ENCODE measurements at places on chromosomes 5 and 9. TPM values are rescaled to one million over a fixed set of nuclear protein-coding genes. Genes with fewer than 3 reads are reported as not detected.

The SUB1 gene
- total RNA-seq: 212 TPM

The PCDHGA6 gene
- 2.2 TPM for total RNA-seq

The GPRIN1 gene
- total RNA-seq: 8.7 TPM

The PRLR gene
- not detected for total RNA-seq

The PCDHGB6 gene
- 2.9 TPM for total RNA-seq

The NME5 gene
- total RNA-seq: 2.4 TPM

The IFNK gene
- not detected for total RNA-seq

The TLX3 gene
- not detected for total RNA-seq

The CD72 gene
- not detected for total RNA-seq

The ORM2 gene
- total RNA-seq: not detected

The PDE6A gene
- 0.05 TPM for total RNA-seq

The TNFSF8 gene
- not detected for total RNA-seq

The CCDC192 gene
- not detected for total RNA-seq

- DNase-seq: no peak
Measured at GRCh38 chr9:126550891-126551351, 62.8 kb upstream of the LMX1B start.

- DNase-seq: peak; percentile 43
Measured at GRCh38 chr9:38417003-38417945, 7.0 kb downstream of the IGFBPL1 start.

GRCh38 chr5:119389288-119390030 is 33.6 kb downstream of the TNFAIP8 start:
- no peak for DNase-seq

- peak; percentile 74 for DNase-seq
Measured at GRCh38 chr9:95507464-95508241, 9.1 kb downstream of the PTCH1 start.

GRCh38 chr9:3585606-3586005 is 59.8 kb upstream of the RFX3 start:
- DNase-seq: no peak

DNA sequence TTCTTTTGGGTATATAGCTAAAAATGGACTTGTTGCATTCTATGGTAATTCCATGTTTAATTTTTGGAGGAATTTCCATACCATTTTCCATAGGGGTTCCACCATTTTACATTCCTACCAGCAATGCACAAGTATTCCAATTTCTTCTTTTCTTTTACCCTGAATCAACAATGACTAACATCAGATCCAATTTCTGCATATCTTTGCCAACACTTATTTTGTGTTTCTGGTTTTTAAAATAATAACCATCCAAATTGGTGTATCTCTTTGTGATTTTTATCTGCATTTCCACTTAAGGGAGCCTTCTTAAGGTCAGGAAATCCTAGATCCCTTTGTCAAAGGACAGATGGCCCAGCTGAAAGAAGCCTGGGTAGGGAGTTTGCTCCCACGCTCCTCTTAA is 29.5 kb upstream of the SMU1 start:
- DNase-seq: no peak

GRCh38 chr9:34047864-34048726 is 592 bp downstream of the UBAP2 start:
- peak; percentile 48 for DNase-seq

GRCh38 chr9:17135295-17136160 is 688 bp downstream of the CNTLN start:
- DNase-seq: peak; percentile 47

GRCh38 chr5:127967983-127968592 is 115.5 kb upstream of the SLC12A2 start:
- no peak for DNase-seq

DNA sequence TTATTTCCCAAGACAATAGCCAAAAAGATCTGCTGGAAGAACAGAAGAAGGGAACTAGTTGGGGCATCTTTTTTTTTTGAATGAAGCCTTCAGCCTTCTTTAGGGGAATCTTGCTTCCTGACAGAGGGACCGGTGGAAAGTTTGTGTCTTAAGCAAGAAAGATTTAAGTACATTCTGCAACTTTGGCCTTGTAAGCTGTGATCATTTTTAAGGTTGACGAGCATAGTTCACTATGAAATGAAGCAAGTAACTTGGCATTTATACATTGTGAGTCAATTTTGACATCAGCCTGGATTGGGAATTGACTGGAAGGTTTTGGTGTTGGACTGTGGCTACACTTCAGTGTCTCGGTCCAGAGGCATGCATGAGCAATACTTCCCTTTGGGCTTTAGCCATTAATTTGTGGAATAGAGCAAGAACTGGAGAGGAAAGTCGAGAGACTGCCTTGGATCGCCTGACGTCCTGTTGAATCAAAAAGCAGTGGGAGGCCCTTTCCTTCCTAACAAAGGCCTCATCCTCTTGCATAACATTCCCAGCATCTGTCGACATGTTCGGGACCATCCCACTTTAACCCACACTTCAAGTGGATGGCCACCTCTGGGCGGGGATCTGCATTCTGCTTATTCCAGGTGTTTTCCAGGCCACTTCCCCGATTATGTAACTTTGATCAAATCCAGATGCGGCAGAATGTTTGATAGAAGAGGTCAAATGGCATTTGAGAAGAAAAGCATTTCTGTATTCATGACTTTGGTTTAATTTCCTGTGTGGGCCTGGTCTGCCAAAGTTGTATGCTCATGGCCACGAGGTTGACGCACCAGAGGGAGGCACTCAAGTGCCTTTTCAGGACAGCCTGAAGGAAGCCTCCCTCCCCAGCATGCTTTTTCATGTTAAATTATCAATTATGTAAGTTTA is 12.5 kb downstream of the ABL1 start:
- peak; percentile 95 for DNase-seq

- no peak for DNase-seq
Measured at GRCh38 chr5:17258431-17258830, 41.0 kb downstream of the BASP1 start.

DNA sequence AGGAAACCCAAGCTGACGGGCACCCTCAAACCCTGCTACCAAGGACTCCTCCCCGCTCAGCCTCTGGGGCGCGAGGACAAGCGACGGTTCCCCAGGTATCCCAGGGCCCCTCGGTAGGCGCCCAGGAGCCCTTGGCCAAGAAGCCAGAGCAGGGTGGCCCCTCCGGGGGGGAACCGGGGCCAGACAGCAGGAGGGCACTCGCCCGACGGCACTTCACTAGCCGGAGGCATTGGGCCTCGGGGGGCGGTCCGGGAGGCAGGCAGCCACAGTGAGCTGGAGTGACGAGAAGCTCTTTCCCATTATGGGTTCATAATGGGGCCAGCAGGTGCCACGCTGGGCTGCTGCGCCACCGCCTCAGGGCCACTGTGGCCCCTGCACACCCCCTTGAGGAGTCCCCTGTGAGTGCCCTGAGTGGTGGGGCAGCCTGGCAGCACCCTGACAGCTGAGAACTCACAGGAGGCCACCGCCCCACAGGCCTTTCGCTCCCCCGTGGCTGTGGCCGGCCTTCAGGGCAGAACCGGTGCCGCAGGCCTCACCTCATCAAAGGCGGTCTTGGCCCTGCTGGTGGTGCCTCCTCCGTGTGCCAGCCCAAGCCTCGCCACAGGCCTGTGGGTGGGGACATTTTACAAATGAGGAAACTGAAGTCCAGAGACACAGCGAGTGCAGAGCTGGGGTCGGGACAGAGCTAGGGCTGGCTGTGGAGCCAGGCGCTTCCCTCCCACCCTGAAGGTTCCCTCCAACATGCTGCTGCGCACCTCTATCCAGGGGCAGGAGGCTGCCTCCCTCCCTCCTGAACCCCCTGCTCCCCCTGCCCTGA is 68.7 kb downstream of the PSMB7 start:
- no peak for DNase-seq

- peak; percentile 97 for DNase-seq
Measured at GRCh38 chr5:78523314-78524193, 125.0 kb downstream of the LHFPL2 start.

- no peak for DNase-seq
Measured at GRCh38 chr5:115264786-115265185, 2.1 kb upstream of the PGGT1B start.

DNA sequence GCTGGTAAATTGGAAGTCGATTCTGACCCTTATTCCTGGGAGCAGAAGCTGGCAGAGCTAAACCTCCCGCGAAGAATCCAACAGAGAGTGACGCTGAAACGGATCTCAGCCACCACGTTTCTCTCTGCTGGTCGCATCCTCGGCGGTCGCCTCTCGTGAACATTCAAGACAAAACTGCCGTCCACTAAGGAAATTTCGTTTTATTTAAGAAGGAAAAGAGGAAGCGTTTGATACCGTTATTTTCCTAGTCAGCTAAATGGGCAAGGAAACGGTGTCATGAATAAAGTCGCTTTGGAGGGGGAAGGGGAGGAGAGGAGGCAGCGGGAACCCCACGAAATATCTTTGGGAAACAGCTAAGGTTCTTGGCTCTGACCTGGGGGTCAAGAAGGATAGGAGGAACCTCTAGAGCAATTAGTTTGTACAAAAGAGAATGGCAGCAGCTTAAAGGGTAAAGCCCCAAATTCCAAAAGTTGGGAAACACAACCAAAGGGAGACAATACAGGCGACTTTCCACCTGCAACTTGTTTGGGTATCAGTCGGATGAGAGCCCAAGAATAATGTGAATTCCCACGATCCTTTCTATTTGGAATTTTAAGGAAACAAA is 1.9 kb downstream of the FOXB2 start:
- DNase-seq: no peak

All from dermis blood vessel endothelial cell (primary cell).